Hematopoietic multipotent progenitor cell treated with erythropoietin and hydrocortisone succinate and interleukin-3 and kit ligand, for 8 days (in vitro differentiated cells): ENCODE measurements at places on chromosomes 7 and 10.

DNA sequence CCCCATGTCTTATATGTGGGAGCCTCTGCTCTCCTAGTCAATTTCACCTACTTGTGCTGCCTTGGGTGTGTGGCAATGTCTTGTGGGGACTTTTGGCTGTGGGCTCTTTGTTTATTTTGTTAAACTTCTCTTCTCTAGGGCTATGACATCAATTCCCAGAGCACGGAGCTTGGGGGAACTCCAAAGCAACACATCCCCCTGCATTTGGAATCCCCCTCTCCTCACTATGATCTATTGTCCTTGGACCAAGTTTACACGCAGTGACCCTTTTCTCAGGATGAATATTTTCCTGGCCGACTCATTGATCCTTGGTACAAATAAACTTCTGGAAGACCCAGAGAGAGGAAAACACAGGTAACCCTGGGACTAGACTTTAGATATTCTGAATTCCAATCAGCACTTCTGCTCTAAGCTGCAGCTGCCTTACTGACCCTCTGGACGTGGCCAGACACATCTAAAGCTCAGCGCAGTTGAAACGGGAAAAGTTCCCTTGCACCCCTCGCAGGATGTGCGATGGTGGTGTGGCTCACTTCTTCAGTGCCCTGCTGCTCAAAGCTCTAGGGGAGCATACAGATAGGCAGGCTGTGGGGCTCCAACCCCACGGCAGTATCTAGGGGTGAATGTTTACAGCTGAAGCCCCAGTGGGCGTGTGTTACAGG, 110.8 kb downstream of the TMEM178B start:
- no peak for DNase-seq

DNA sequence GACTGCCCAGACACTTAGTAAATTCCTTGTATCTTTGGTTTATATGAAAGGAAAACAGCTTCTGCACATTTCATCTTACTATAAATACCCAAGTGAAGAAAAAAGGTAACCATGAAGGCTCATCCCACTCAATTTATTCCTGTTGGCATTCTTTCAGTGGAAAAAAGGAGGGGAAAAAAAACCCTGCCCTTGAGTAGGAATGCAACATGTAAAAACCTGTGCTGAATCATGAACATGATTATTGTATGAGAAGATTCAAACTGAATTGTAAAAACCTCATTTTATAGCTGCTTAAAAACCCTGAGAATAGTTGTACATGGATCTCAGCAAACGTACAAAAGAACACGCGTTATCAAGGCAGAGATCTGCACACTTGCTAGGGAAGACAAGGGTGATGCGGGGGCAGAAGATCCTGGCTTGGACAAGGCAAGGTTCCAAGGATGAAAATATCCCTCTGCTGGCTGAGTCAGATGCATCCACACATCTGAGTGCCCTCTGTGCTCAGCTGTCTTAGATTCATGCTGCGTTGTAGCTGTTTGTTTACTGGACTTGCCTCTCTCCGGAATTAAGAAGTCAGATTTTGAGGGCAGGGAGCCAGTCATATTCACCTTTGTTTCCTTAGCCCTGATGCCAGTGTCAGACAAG, 658.2 kb downstream of the PARD3 start:
- no peak for DNase-seq

- no peak for DNase-seq
These were observed 19.1 kb downstream of the CEP41 start for GRCh38 chr7:130421684-130422083.

GRCh38 chr7:155840909-155841308, 28.6 kb upstream of the SHH start:
- no peak for DNase-seq

GRCh38 chr7:75875113-75876080, 3.4 kb upstream of the RHBDD2 start:
- no peak for DNase-seq

DNA sequence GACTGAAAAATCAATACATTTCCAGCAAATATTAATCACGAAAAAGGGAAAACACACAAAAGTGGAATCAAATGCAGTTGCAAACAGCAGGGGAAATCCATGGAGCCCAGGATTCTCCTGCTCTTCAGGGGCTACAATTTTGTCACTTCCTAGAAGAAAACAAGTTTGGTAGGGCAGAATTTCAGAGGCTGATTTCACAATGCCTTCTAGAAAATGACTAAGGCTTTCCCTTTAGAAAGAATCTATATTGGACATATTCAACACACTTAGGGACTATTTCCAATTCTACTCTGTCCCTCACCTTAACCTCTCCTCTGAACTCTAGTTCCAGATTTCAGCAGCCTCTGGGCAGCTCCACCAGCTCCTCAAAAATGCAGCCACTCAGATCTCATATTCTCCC, 111.3 kb downstream of the HECTD2 start:
- no peak for DNase-seq

GRCh38 chr7:1229202-1229947, 3.3 kb upstream of the UNCX start:
- DNase-seq: no peak
